ENCODE measurements at places on chromosomes 2 and 18.

DNA sequence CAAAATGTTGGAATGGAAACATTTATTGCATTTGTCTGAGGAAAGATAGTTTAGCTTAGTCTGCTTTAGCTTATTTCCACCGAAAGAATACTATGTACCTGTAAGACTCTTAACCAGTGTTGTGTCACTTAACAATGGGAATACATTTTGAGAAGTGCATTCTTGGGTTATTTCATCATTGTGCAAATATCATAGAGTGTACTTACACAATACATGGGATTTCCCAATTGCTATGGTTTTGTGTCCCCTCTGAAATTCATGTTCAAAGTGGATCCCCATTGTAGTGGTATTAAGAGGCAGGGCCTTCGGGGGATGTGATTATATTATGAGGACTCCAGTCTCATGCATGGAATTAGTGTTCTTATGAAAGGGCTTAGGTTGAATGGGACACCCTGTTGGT is 249.4 kb upstream of the UBE2E3 start:
- no peak for DNase-seq

DNA sequence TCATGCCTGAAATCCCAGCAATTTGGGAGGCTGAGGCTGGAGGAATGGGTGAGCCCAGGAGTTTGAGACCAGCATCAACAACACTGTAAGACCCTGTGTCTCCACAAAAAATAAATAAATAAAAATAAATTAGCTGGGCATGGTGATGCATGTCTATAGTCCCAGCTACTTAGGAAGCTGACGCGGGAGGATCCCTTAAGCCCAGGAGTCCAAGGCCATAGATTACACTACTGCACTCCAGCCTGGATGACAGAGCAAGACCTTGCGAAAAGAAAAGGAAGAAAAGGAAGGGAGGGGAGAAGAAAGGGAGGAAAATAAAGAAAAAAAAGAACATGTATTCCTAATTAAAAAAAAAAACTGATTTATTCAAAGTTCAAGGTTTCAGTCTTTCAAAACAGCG is 78.2 kb downstream of the TRIP12 start:
- DNase-seq, result no peak

DNA sequence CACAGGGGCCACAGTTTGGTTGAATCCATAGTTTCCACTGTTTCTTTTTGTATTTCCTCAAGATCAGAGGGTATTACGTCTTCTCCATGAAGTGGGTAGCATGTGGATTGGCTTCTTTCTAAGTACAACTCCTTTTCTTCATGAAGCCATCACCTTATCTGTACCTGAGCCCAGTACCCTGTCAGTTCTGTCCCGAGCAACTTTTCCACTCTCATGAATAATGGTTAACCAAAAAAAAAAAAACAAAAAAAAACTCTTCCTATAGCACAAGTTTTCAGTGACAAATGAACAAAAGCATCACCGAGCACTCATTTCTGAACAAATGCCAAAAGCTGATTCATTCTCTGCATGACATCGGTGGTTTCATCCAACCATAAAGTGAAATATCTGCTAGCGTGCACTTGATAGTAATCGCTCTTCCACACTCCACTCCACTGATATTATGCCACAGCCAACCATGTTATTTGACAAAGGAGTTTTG is 53.0 kb upstream of the CCDC150 start:
- peak; percentile 58 for DNase-seq

- DNase-seq, result no peak
Observed at GRCh38 chr2:84805250-84805958, 75.5 kb downstream of the TRABD2A start.

DNA sequence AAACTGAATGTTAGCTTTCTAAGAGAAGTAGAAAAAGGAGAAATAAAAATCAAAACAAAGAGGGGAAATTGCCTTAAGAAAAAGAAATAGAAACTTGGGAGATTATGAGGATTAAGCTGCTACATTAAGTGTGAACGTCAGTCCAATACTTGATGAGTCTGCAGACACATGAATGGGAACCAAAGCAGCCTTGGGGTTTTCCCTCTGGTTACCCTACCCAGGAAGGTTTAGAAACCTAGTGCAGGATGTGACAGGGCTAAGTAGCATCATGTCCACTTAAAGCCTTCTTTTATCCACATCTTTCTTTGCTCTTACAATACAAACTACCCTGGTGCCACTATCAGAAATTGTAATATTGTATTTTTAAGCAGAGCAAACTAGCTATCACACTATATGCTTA is 22.3 kb downstream of the SLC35F5 start:
- peak; percentile 42 for DNase-seq

DNA sequence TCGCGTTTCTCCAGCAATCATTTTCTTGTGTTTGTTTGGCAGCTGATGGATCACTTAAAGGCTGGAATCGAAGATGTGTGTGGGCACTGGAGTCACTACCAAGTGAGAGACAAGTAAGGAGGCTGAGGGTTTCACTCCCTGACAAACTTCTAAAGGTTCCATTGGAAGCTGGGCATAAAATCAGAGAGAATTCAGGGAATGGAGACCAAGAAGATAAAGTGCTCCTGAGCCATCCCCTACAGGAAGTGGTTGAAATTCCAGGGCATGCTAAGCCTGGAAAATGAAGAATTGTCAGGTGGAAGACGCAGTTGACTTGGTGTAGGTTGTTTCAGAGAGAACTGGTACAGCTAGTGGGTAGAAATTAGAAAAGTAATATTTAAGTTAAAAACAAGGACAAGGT is 39.1 kb downstream of the SLC9A4 start:
- DNase-seq, result no peak

DNA sequence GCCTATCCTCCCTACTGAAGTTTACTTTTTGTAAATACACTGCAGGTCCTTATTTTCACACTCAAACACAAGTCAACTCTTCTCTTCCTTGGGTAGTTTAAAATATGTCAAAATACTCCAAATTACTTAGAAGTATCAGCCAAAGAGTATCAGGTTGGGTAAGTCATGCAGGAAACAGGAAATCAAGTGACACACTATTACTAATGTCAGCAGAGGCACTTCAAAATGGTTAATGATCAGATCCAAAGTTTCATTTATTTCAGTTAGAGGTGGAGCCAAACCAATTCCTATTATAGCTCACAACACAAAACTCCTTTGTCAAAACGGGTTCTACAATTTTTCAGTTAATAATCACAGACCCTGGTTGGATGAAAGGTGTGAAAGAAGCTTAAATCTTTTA is 54.2 kb downstream of the DLGAP1 start:
- no peak for DNase-seq

DNA sequence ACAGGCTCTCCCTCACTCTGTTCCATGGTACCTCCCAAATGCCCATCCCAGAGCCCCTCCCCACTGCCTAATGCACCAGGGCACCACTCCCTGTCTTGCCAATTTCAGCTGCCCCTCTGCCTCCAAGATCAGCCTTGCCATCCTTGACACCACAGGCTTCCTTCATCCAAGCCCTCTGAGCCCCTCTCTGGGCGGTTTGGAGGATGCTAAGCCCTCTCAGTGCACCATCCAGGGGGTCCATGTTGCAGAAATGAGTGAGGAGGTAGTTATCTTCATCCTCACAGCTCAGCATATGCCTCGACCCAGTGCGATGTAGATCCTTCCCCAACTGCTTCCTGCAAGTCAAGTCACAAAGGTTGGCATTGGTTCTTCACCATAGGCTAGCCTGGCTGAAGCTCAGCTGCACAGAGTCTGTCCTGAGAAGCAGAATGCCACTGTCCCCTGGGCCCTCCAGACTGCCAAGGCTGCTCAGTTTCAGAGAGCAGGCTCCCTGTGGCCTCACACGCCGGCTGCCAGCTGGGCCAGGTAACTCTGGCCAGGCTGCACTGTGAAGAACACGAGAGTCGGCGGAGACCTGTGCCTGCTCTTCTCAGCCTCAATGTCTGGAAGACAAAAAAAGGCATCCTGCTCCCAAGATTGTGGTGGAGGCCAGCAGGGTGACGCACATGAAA is 9.9 kb upstream of the MAP3K2 start:
- DNase-seq, result no peak

- no peak for DNase-seq
Observed at GRCh38 chr2:55729136-55729685, 35.6 kb upstream of the PNPT1 start.

DNA sequence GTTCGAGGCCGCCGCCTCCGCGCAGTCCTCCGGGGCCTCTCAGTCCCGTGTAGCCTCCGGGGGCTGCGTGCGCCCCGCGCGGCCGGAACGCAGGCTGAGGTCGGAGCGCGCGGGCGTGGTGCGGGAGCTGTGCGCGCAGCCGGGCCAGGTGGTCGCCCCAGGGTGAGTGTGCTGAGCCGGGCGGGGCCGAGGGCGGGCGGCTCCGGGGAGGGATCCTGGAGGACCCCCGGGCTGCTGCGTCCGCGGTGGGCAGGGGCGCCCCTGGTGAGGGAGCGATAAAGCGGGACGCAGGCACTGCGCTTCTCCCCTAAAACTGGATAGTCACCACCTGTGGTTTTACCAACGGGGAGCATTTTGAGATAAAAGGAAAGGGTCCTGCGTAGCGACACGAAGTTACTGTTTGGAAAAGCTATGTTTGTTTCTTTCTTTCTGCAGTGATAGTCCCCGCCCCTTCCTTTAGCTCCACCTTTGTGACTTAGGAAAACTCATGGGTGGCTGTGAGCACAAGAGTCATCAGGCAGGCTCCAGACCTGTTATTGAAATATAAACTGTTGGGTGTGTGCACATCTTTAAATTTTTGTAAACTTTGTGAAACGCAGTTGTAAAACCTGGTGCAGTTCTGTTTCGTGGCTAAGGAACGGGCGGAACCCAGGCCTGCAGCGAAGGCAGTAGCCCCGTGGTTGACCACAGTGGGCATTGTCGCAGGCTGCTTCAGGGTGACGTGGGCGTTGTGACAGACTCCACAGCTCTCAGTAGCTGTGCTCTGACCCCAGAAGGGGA is 687 bp downstream of the CTDP1 start:
- DNase-seq, result peak; percentile 57

DNA sequence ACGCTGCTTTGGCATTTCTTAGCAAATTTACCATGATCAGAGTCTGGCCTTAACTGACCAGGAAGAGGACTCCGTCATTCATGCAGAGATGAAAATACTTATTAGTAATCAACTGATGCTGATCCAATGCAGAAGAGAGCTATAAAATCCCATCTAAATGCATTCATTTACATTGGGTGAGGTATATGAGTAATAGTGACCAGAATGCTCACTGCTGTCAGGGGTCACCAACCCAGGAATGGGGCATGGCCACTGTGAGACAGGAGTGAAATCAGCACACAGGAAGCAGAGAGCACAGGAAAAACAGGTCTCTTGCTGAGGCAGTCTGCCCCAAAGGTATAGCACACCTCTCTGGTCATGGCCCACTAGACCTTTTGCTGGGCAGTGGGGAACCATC is 68.1 kb upstream of the TMEM247 start:
- no peak for DNase-seq

DNA sequence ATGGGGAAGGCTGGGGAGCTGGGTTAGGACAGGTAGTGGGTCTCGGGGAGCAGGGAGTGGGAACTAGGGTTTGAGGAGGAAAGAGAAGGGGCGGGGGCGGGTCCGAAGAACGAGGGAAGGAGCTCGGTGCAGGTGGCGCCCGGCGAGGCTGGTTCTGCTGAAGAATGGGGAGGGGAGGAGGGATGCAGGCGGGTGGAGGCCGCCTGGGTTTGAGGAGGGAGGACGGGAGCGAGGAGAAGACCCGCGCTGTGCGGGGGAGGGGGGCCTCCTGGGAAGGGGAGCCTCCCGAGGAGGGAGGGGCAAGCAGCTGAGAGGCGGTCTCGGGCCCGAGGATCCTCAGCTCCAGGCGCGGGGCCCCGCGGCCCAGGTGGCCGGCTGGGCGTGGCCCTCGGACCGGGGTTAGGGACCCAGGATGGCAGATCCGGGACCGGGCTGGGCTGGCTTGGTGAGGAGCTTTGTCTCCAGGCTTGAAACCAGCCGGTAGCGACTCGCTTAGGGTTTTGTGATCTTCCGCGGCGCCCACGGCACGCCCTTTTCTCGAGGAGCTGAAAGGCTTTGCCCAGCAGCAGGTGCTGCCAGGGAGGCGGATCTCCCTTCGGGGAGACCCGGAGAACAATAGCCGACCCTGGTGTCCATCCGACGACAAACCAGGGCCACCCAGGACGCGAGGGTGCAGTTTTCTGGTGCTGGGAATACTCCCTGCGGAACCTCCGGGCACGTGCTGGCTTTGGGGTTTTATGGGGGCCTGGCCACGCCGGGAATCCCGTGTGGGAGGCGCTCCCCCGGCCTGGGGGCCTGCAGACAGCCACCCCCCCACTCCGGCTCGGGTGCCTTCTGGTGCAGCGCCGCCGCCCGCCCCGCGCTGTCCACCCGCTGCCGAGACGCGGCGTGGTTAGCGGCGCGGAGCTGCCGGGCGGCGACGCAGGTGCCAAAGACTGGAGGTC is 1.4 kb downstream of the DPYSL5 start:
- DNase-seq, result no peak

DNA sequence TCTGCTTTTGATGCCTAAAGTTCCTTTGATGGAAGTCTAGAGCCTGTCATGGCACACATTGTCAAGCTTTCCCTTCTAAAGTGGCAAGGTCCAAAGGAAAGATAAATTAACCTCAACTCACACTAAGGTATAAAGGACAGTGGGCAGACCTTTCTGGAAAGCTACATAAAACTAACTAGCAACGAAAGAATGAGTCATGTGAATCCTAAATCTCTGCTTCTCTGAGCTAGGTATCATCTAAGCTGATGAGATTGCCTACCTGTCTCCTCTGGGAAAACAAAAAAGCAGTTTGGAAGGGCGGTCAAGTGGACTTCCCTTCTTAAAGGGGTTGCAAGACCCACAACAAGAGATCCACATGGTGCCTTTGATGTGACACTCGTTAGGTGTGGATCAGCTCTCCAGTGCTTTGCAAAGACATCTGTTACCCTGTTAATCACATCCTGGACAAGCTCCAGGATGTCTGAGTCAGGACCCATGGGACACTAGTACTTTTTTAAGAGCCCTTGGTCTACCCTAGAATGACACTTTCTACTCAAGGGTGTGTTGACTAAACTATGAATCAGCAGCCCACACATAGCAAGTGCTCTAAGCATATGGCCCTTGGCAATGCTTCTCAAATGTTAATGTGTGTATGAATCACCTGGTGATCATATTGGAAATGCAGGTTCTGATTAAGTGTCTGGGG is 173.5 kb downstream of the ALK start:
- DNase-seq, result peak; percentile 2

GRCh38 chr2:104848526-104848925 is 5.4 kb upstream of the POU3F3 start:
- no peak for DNase-seq
